ENCODE measurements at places on chromosomes 1 and 21.
A peak's percentile ranks its signal among the peaks of the same experiment; 100 is the strongest.

- DNase-seq = no peak
Measured at GRCh38 chr1:222263791-222264190, 284.1 kb downstream of the HHIPL2 start.

GRCh38 chr1:80457409-80457808 is 1343.3 kb upstream of the ADGRL2 start:
- no peak for DNase-seq

DNA sequence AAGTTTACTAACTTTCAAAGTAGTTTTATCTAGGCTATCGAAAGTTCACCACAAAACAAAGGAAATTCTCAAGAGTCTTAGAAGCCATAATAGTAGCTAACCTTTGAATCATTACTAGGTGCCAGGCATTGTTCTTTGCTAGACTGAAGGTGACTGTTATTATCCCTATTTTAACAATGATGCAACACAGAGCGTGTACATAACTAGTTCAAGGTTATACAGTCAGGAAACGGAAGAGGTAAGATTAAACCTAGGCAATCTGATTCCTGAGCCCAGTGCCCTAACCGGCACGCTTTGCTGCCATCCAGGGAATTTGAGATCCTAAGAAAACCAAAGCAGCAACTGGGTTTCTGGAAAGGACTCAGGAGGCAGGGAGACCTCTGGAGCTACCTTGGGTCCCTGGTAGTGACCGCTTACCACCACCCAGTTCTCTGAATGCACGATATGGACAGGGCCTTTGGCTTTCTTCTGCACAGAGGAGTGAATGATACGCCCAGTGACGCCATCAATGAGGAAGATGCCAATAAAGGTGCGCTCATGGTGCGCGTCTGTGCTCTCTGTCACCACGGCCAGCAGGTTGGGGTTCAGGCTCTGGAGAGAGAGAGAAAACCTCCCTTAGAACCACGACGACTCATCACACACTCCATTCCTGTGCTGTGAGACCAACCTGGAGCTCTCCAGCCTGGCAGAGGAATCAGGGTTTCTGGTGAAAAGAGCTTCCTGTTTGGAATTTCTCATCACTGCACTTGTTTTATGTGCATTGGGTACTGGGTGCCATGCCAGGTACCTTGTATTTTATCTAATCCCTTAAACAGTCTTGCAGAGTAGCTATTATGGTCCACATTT is 13.1 kb upstream of the UBR4 start:
- DNase-seq = no peak

- no peak for DNase-seq
Measured at GRCh38 chr21:42302076-42302650, 13.0 kb downstream of the TFF3 start.

- no peak for DNase-seq
Measured at GRCh38 chr1:20555025-20555757, 2.8 kb downstream of the FAM43B start.

- no peak for DNase-seq
Measured at GRCh38 chr21:40680311-40680710, 166.6 kb downstream of the DSCAM start.

- no peak for DNase-seq
Measured at GRCh38 chr1:205878026-205878425, 28.1 kb upstream of the PM20D1 start.

GRCh38 chr1:65253800-65254319 is 55.5 kb upstream of the DNAJC6 start:
- no peak for DNase-seq

GRCh38 chr1:85148524-85149250 is 52.1 kb downstream of the SYDE2 start:
- DNase-seq = peak; percentile 54

DNA sequence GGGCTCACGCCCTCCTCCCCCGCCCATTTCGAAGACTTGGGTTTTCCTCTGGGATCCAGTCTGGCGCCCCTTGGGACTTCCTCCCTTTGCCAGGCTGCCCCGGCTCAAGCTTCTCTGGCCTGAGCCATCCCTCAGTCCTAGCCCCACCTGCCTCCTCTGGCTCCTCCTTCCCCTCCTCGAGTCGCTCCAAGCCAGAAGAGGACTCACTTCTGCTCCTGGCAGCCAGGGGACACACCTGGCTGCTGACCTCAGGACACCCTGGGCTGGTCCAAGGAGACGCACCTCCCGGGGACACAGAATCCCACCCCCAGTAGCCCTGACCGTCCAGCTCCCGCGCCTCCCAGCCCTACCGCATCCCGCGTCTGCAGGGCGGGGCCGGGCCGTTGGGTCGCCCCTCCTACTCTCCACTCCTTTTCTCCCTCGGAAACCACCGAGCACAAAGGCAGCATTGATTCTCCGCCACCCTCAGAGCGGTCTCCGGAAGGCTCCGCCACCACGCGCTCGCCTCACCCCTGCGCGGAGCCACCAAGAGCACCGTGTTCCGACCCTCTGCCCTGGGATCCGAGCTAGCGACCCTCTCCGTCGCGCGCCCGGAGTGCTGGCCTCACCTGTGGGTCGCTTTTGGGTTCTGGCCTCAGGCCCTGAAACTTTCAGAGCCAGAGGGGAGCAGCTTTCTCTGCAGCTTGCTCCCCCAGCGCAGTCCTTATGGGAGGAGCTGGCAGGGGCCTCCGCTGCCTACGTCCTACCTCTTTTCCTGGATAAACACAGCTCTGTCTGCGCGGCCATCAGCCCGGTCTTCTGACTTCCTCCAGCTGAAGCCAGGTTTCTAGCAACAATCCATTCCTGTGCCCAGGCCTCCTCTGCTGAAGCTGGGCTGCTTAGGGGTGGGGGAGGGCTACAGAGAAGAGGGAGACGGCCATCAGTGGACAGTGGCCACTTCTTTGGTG is at the start of gene C2CD4D:
Gene C2CD4D, minus strand, starts transcription at position 364 of the 947 bp plus-strand sequence. CDS start 831 bp downstream, outside the sequence.
- peak; percentile 72 for DNase-seq
